Endodermal cell (in vitro differentiated cells): ENCODE measurements at places on chromosomes 5 and 9.
A peak's percentile ranks its signal among the peaks of the same experiment; 100 is the strongest.

DNA sequence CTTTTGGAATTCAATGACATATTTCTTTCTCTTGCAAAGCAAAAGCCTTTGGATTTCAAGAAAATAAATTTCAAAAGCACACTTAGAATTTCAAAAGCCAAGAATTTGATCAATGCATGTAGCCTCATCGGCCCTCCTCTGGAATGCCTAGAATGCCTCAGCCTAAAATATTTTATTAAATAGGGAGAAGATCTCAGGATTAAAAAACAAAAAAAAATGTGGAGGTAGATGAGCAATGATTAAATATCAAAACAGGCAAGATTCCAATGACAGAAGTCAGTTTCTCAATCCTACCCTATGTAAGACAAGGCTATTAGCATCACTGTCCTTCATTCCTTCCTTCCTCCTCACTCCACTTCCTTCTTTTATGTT is 169.0 kb downstream of the CDH6 start:
- no peak for DNase-seq

DNA sequence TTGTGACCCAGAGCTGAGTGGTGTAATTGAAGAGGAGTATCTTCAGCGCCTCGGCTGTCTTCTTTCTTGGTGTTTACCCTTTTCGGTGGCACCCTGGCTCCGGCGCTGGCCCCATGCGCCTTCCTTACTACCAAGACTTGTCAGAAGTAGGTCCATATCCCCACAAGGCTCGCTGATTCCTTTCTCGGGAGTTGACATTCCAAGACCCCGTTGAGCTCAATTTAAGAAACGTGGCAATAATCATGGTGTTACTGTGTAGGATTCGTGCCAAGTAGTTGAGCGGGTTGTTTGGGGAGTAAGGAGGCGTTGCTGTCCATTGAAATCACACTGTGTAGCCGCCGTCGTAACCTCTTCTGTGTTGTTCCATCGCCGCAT is 795 bp downstream of the NDUFAF2 start:
- DNase-seq: peak; percentile 81

DNA sequence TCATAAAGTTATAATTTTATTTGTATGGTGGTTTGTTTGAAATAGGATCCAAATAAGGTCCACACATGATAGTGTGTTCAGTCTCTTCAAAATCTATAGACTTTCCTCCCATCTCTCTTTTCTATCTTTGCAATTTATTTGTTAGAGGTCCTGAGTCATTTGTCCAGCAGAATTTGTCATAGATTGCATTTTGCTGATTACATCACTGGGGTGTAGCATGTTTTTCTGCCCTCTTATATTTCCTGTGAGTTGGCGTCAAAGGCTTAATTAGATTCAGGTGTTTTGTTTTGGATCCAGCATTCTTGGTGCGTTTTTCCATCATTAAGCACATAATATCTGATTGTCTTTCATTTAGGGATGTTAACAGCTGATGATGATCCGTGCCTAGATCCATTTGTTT is 15.0 kb downstream of the CYFIP2 start:
- DNase-seq: no peak

- DNase-seq: no peak
Observed at GRCh38 chr9:118609355-118610044, 759.7 kb downstream of the BRINP1 start.

GRCh38 chr5:157870837-157871834 is 12.2 kb upstream of the CLINT1 start:
- no peak for DNase-seq

GRCh38 chr5:52063186-52063585 is 679.9 kb downstream of the ISL1 start:
- no peak for DNase-seq
